T-helper 17 cell (primary cell): ENCODE measurements at places on chromosomes 5 and 9. TPM values are rescaled to one million over a fixed set of nuclear protein-coding genes. Genes with fewer than 3 reads are reported as not detected.

SMIM3 gene
- 3.9 TPM for total RNA-seq

FST gene
- total RNA-seq, result not detected

BTNL8 gene
- total RNA-seq, result not detected

AQP7 gene
- total RNA-seq, result 0.31 TPM

PLPPR1 gene
- not detected for total RNA-seq

CCL19 gene
- not detected for total RNA-seq

DOK3 gene
- 5.1 TPM for total RNA-seq

APBB3 gene
- 47.5 TPM for total RNA-seq

GRIN3A gene
- total RNA-seq, result not detected

HACD4 gene
- 9.8 TPM for total RNA-seq

C9orf153 gene
- 0.92 TPM for total RNA-seq

ARL15 gene
- 24.6 TPM for total RNA-seq

IL3 gene
- total RNA-seq, result not detected

DNA sequence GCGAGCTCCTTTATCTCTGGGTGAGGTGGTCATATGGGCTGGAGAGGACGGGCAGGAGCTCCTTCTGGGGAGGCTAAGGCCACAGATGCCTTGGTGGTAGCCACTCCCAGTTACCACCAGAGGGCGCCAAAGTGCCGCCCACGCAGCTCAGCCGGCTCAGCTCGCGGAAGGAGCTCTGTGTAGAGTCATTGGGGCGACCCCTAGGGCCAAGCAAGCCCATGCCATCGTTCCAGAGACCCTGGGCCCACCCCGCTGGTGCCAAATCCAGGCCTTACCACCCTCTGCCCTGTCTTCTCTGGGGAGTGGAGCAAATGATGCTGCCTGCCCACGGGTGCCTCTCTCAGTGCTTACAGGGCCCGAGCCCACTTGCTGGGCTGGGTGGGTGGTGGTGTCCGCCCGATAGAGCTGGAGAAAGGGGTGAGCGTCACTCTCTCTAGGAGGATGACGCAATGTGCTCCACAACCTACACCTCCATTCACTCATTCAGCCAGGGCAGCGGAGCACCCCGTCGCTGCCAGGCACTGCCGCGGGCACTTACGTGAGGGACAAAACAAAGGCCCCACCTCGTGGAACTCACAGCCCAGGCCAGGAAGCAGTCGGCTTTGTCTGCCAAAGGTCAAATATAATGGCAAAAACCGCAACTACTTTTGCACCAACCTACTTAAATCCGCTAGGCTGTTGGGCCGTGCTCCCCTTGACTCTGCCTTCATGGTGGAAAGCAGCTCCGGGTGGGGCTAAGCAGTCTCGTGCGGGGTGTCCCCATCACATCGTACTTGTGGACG, 13.8 kb downstream of the TSPAN17 start:
- DNase-seq, result peak; percentile 61
- no peak overlapping the region for H3K27ac ChIP-seq
- H3K36me3 ChIP-seq, result peaks cover 5% of the 10 kb centered on the region

DNA sequence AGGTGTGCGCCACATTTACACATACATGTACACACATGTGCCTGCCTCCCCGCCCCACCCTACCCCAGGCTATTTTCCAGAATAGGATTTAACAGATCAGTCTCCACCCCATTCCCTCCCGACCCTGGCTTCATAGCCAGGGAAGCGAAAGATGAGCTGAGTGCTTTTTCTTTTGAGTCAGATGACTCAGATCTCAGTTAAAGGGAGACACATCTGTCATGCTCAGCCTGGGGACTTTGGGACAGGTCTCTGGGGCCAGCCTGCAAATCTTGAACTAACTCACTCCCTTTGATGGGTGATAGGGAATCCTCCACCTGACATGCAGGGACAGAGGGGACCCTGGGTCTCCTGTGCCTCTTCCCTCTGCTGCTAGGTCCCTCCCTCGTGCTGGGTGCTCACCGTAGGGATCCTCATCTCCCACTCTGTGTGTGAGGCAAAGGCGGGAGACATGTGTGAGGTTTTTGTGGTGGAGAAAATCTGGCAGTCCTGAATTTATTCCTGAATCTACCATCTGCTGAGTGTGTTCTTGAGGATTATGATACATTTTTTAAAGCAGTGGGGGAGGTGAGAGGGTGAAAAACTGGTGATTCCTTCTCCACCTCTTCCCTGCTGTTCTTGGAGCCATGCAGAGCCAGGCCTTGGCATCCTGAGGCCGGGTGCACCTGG, 37.7 kb downstream of the NEUROG1 start:
- H3K4me1 ChIP-seq, result peaks cover 2% of the 10 kb centered on the region
- peaks cover 58% of the 10 kb centered on the region for H3K27me3 ChIP-seq
- no peaks in the 10 kb centered on the region for H3K36me3 ChIP-seq

DNA sequence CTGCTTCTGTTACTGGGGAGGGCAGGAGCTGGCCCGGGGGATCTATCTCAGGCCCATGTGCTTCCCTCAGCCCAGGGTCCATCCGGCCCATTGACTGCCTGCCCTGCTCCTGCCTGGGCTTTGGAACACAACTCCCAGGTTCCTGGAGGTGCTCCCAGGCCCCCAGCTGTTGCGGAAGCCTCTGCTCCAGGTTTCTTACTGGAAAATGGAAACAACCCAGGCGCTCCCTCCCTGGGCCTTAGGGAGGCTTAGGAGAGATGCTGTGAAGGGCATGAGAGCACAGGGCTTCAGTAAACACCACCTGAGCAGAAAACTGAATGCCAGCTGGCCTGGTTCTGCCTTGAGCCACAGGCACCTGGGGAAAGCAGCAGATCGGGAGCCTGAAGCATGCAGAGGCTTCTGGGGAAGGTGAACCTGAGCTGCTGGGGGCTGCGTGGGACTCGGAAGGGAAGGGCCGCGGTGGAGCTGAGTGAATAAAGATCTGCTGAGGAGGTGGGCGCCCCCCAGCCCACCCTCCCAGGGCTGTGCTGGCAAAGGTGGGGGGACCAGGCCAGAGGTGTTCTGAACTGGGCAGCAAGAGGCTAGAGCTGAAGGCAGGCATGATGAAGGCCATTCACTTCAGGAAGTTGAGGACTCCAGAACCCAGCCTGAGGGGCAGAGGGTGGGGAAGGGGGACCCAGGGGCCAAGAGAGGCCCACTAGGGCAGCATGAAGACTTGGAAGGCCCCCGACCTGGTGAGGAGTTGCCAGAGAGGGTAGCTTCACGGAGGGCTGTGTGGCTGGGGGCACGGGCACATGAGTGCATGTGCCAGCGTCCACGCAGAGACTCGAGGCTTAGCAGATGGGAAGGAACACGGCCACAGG, 64.8 kb downstream of the SHB start:
- H3K4me3 ChIP-seq, result no peak overlapping the region
- no peaks in the 10 kb centered on the region for H3K27me3 ChIP-seq
- H3K27ac ChIP-seq, result no peak overlapping the region
- peaks cover 2% of the 10 kb centered on the region for H3K36me3 ChIP-seq
- DNase-seq, result no peak

DNA sequence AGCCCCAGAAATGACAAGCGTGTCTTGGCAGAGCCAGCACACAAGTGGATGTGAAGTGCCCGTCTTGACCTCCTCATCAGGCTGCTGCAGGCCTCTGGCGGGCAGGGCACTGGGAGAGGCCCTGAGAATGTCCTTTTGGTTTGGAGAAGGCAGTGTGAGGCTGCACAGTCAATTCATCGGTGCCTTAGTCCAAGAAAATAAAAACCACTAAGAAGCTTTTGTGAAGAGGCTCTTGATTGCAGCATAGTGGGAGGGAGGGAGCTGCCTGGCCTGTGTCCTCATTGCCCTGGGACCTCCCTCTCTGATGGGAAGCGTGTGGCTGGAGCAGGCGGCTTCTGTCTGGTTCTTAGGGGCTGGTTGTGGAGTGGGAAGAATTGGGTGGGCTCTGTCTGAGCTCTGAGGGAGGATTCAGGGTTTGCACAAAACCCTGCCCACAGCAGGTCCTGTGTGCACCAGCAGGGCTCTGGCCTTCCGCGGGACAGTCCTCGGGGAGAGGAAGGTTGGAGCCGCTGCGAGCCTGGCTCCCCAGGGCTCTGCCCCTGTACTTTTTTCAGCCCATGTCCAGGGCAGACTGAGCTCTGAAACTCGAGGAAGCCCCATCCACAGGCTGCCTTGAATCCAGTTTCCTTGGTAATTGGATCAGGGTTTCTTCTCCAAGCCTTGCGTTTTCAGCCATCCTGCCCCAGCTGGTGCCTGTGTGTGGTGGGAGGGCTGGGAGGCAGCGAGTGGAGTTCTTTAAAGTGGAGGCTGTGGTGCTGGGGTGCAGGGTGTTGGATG, 1.1 kb downstream of the HRCT1 start:
- H3K36me3 ChIP-seq, result no peaks in the 10 kb centered on the region
- H3K4me3 ChIP-seq, result peak overlapping the region; percentile 31
- H3K27ac ChIP-seq, result peak overlapping the region; percentile 96

GRCh38 chr9:7534211-7534935, 265.2 kb downstream of the DMAC1 start:
- no peak overlapping the region for H3K4me3 ChIP-seq
- peaks cover 3% of the 10 kb centered on the region for H3K36me3 ChIP-seq
- no peak for DNase-seq
- H3K27me3 ChIP-seq, result peaks cover 56% of the 10 kb centered on the region
- no peaks in the 10 kb centered on the region for H3K4me1 ChIP-seq
- H3K27ac ChIP-seq, result no peak overlapping the region

DNA sequence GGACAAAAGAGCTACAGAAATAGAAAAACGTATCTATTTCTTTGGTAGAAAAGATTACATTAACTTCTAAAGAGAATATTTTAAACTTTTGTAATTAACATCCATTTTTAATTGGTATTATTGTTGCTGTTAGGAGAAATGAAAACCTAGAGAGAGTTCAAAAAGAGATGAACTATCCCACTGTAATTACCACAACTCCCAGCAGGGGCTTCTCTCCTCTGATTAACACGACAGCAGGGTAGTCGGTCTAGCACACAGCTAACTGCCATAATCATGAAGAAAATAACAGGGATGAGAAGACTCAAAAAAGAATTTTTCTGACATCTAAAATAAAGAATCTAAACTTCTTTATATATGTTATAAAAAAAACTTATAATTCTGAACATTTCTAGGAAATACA, 86.2 kb upstream of the CDH9 start:
- H3K27ac ChIP-seq, result no peak overlapping the region
- H3K36me3 ChIP-seq, result no peaks in the 10 kb centered on the region
- H3K27me3 ChIP-seq, result no peaks in the 10 kb centered on the region

DNA sequence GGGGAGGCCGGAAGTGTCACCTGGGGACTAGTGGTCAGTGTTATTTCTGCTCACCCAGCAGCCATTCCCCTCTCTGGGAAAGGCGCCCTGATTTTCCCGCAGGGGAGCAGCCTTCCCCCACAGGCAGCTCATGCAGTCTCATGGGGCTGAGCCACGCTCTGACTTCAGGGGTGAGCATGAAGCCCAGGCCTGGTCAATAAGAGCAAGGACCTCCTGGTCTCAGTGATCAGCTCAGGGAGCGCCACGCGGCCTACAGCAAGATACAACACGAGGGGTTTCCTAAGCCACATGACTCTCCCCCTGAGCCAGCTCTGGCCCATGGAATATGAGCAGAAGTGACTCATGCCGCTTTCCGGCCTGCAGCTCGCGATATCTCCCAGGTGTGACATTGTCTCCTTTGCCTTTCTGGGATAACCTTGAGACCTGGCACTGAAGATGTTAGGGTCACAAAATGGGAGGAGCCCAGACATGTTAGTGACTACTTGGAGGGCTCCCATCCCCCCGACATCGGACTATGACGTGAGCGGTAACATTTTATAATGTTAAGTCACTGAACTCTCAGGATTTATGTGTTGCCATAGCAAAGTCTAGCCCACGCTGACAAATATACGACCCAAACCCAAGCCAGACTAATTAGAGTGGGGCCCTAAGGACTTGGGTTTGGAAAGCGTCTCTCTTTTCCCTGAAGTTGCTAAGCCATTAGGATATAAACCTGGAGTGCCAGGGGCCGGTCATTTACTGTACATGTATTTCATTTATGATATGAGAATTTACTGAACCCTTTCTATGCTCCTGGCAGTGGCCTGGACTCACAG, 46.5 kb upstream of the GFPT2 start:
- no peak overlapping the region for H3K27ac ChIP-seq
- no peaks in the 10 kb centered on the region for H3K36me3 ChIP-seq

DNA sequence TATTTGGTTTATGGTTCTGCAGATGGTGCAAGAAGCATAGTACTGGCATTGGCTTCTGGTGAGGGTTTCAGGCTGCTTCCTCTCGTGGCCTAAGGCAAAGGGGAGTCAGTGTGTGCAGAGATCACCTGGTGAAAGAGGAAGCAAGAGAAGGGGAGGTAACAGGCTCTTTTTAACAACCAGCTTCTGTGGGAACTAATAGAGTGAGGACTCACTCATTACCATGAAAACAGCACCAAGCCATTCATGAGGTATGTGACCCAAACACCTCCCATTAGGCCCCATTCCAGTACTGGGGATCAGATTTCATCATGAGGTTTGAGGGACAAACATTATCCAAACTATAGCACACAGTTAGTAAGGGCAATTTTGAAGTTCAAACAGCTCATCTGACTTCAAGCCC, 263.5 kb downstream of the TMEM38B start:
- no peaks in the 10 kb centered on the region for H3K4me1 ChIP-seq
- H3K36me3 ChIP-seq, result no peaks in the 10 kb centered on the region
- no peak for DNase-seq
- no peak overlapping the region for H3K4me3 ChIP-seq

GRCh38 chr9:134606951-134607731, 34.5 kb upstream of the COL5A1 start:
- no peak overlapping the region for H3K27ac ChIP-seq
- H3K36me3 ChIP-seq, result no peaks in the 10 kb centered on the region
- peaks cover 31% of the 10 kb centered on the region for H3K27me3 ChIP-seq

GRCh38 chr9:137298401-137299202, 3.5 kb downstream of the NRARP start:
- DNase-seq, result no peak
- peaks cover 7% of the 10 kb centered on the region for H3K4me1 ChIP-seq
- no peak overlapping the region for H3K4me3 ChIP-seq
- H3K27me3 ChIP-seq, result peaks cover 27% of the 10 kb centered on the region
- H3K36me3 ChIP-seq, result peaks cover 2% of the 10 kb centered on the region

GRCh38 chr9:8760000-8760767, 960.6 kb upstream of the DMAC1 start:
- no peaks in the 10 kb centered on the region for H3K4me1 ChIP-seq
- no peak overlapping the region for H3K27ac ChIP-seq
- H3K36me3 ChIP-seq, result no peaks in the 10 kb centered on the region

- no peak for DNase-seq
- peaks cover 2% of the 10 kb centered on the region for H3K4me1 ChIP-seq
- no peak overlapping the region for H3K27ac ChIP-seq
- H3K27me3 ChIP-seq, result no peaks in the 10 kb centered on the region
- no peak overlapping the region for H3K4me3 ChIP-seq
Observed at GRCh38 chr9:8096091-8096490, 296.5 kb upstream of the DMAC1 start.

- no peak overlapping the region for H3K27ac ChIP-seq
- peaks cover 3% of the 10 kb centered on the region for H3K4me1 ChIP-seq
- H3K27me3 ChIP-seq, result peaks cover 44% of the 10 kb centered on the region
- H3K4me3 ChIP-seq, result no peak overlapping the region
- DNase-seq, result no peak
Observed at GRCh38 chr5:178340187-178340586, 107.6 kb upstream of the PHYKPL start.

- peaks cover 7% of the 10 kb centered on the region for H3K27me3 ChIP-seq
- H3K4me3 ChIP-seq, result no peak overlapping the region
- DNase-seq, result no peak
- no peaks in the 10 kb centered on the region for H3K36me3 ChIP-seq
- H3K27ac ChIP-seq, result no peak overlapping the region
- H3K4me1 ChIP-seq, result no peaks in the 10 kb centered on the region
Observed at GRCh38 chr9:113417370-113417769, 6.8 kb downstream of the C9orf43 start.

- peaks cover 8% of the 10 kb centered on the region for H3K36me3 ChIP-seq
- peaks cover 7% of the 10 kb centered on the region for H3K4me1 ChIP-seq
- no peak overlapping the region for H3K27ac ChIP-seq
- DNase-seq, result no peak
- H3K4me3 ChIP-seq, result no peak overlapping the region
Observed at GRCh38 chr9:36781533-36781932, 208.8 kb downstream of the MELK start.

GRCh38 chr5:52825826-52826225, 38.1 kb downstream of the ITGA1 start:
- H3K27me3 ChIP-seq, result no peaks in the 10 kb centered on the region
- H3K36me3 ChIP-seq, result no peaks in the 10 kb centered on the region
- H3K27ac ChIP-seq, result peak overlapping the region; percentile 51
